ENCODE measurements at places on chromosomes 6 and 20.

- no peak for DNase-seq
These were observed 61.0 kb upstream of the CDH4 start for GRCh38 chr20:61191096-61191495.

DNA sequence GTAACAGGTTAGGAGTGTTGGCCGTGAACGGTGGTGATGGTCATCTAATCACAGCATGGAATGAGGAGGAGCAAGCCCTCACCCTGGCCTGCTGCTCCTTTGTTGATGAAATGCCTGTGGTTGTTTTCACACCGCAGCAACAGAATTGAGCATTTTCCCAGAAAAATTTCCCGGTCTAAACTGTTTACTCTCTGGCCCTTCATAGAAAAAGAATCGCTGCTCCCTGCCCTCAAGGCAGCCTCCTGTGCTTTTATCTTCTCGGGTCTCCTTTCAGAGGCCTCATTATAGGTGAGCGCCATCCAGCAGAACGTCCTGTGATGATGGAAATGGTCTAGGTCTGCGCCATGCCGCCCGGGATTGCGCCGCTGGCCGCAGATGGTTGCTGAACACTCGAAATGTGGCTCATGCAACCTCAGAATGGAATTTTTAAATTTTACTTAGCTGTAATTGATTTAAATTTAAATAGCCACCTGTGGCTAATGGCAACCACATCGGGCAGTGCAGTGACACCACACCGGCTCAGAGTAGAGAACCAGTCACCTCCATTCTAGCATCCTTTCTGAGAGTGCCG lies 30.2 kb downstream of the PHACTR3 start:
- no peak for DNase-seq

DNA sequence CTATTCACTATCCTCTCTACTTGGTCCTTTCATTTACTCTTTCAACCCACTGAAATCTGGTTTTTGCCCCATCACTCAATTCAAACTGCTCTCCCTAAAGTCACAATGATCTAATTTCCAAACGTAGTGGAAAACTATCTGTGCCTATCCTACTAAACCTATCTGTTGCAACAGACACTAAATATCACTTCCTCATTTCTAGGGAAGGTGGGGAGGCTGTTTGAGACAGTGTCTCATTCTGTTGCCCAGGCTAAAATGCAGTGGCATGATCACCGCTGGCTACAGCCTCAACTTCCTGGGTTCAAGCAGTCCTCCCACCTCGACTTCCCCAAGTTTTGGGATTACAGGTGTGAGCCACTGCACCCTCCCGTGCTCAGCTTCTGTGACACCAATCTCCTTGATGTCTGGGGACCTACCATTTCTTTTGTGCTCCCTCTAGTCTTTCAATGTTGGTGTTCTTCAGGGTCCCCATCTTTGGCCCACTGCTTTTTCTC lies 8.8 kb downstream of the RANBP9 start:
- peak; percentile 12 for DNase-seq

DNA sequence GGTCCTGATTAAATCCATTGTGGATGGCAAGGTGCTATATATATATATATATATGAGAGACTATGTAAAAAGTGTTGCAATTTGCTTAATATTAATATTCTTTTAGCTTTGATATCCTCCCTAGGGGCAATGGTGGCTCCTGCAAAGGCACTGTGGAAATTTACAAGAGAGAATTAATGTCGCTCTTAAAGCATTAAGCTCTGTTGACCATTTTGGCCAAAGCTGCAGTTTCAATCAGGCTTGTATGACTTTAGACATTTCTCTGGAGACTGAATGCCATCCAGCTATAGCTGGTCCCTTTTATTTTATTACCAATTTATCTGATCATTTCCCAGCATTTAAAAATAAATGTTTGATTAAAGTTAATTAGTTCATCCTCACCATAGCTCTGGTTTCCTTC lies 155.3 kb downstream of the JARID2 start:
- no peak for DNase-seq

DNA sequence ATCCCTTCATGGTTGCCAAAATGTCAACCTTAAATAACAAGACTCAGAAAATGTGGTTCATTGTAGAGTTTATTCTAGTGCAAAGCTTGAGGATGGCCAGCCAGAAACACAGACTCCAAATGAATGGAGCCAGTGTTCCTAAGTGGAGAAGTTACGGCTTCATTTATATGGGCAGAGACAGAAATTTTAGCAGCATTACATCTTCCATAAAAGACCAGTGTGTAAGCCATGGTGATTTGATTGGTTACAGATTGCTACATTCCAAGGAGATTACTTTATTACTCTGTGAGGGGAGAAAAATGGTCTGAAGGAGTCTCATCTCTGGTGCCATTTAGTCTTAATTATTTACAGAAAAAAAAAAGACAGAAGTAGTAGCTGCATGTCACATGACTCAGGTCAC lies 97.8 kb downstream of the OTOR start:
- DNase-seq = no peak

DNA sequence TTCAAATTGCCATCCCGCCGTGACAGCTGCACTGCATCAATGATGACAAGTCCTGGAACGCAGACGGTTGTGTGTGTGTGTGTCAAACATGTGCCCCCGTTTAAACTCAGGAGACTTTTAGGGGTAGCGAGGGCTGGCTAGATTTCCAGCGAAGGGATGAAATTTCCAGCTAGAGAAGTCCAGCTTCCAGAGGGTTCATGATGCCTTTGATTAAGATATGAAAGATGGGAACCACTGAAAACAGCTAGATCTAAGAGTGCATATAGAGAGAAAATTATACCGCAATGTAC lies 644 bp downstream of the KIZ start:
- DNase-seq = no peak

Measured in erythroblast (primary cell).